NCI-H510A treated with DMSO at 0.1 percent for 48 hours (cell line): ENCODE measurements at places on chromosomes 5 and 9.

DNA sequence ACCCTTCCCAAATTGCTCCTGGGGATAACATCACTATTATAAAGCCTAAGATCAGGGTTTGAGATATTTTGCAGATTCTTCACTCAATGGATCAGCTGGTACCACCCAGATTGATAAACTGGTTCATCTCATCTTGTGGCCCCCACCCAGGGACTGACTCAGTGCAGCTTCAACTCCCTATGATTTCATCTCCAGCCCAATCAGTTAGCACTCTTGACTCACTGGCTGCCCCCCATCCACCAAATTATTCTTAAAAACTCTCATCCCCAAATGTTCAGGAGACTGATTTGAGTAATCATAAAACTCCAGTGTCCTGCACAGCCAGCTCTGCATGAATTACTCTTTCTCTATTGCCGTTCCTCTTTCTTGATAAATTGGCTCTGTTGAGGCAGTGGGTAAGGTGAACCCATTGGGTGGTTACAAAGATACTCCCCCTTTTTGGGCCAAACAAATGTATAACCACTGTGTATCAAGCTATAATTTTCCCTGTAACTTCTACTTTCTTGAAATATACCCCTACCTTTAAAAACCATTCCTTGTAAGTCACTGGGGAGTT, 263.3 kb upstream of the IL12B start:
- no peak for DNase-seq

DNA sequence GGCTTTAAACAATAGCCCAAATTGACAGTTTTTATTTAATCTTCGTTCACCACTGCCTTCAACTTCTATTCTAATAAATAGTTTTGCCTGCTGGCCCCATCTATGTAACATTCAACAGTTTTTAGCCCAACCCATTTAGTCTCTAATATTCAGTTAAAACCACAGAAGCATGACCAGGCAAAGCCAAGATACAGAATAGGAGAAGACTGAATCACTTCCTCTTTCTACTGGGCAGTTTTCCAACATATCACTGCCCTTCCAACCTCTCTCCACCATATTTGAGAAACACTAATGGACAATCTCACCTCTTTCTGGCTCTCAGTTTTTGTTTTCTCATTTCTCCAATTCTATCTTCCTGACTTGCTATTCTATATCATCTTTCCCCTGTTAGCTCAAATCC, 352.9 kb downstream of the DNAH5 start:
- no peak for DNase-seq

- no peak for DNase-seq
Measured at GRCh38 chr9:80146466-80146865, 574.7 kb downstream of the TLE4 start.

GRCh38 chr5:137245438-137245837, 253.7 kb downstream of the SPOCK1 start:
- no peak for DNase-seq

DNA sequence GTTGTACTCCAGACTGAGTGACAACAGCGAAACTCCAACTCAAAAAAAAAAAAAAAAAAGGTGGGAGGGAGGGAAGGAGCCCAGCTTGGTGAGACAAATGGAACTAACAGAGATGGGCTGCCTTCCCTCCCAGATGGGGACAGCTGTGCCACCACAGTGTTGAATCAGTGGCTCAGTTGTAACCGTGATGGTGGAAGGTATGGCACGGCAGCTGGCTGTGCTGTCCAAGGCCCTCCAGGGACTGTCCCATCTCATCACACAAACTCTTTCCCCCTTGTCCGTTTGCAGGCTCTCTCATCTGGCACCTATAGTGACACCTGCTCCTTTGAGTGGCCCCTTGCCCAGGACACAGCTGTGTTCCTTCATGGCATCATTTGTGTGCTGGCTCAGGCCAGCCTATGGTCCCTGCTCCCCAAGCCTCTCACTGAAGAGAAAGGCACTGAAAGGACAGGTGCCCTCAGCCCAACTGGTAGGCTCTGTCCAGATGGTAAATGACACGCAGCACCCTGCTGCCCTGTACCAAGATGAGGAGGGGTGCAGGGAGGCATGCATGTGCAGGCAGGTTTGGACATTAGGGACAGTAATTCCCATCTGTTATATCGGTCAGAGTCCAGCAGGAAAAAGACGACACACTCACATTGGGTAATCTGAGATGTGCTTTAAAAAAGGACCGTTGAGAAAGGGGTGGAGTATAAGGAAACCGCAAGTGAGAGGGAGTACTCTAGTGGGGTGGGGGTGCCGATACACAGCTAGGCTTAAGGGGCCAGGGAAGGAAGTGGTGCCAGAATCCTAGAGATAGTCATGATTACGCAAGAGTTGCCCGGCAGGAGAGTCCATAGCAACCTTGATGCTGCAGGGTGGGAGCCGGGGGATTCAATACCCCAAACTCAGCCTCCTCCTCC, 4.3 kb downstream of the SMIM33 start:
- DNase-seq: no peak

DNA sequence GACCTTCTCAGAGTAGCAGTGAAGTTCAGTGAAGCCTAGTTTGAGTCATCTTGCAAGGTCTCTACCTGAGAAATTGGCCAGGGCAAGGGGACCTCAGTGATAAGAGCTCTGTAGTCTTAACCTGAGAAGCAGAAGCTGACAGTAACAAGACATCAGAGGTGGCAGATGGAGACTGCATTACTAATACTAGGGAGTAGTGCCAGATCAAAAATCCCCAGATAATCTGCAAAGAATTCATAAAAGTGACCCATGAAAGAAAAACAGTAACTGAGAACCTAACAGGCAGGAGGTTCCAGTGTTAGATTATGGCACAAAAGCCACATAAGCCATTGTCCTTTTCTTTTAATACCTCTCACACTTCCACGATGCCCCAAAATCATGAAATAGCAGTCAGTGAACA, 175.5 kb downstream of the MUSK start:
- DNase-seq: no peak

DNA sequence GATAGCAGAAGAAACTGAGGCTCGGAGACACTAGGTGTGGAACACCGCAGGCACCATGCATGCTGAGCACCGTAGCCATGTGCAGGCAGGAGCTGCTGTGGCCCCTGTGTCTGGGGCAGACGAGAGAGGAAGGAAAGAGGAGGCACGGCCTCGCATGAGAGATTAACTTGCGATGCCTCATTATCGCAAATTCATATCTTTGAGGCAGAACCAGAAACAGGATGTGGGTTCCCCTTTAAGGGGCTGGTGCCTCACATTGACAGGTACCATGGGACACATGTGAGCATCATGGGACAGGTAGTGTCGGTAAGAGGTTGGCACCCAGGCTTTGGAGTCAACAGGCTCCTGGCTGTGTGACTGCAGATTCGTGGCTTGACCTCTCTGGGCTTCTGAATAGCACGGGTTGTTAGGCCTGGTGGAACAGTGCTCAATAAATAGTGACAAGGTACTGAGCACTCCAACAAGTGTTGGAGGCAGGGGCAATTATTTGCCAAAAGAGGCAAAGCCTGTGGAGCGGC, 40.8 kb downstream of the NAIF1 start:
- no peak for DNase-seq

GRCh38 chr9:134592018-134592818, 49.4 kb upstream of the COL5A1 start:
- no peak for DNase-seq

DNA sequence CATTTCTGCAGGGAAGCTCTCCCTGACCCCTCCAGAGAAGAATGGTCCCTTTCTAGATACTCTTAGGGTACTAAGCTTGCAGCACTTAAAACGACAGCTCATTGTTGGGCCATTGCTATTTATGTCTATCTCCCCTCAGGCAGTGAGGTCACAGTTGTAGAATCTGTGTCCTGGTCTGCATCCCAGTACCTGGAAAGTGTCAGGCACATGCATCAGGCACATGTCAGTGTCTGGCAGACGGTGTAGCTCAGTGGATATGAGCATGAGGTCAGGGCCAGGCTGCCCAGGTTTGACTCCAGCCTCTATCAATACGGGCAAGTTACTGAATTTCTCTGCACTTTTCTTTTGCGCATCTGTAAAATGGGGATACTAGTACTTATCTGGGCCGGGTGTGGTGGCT, 22.2 kb upstream of the EEIG1 start:
- DNase-seq: no peak

- DNase-seq: no peak
Measured at GRCh38 chr9:130241198-130241535, 24.4 kb upstream of the HMCN2 start.
